ENCODE measurements at places on chromosomes 7 and 10.

- no peak for DNase-seq
Observed at GRCh38 chr10:131204406-131205152, 106.9 kb downstream of the TCERG1L start.

DNA sequence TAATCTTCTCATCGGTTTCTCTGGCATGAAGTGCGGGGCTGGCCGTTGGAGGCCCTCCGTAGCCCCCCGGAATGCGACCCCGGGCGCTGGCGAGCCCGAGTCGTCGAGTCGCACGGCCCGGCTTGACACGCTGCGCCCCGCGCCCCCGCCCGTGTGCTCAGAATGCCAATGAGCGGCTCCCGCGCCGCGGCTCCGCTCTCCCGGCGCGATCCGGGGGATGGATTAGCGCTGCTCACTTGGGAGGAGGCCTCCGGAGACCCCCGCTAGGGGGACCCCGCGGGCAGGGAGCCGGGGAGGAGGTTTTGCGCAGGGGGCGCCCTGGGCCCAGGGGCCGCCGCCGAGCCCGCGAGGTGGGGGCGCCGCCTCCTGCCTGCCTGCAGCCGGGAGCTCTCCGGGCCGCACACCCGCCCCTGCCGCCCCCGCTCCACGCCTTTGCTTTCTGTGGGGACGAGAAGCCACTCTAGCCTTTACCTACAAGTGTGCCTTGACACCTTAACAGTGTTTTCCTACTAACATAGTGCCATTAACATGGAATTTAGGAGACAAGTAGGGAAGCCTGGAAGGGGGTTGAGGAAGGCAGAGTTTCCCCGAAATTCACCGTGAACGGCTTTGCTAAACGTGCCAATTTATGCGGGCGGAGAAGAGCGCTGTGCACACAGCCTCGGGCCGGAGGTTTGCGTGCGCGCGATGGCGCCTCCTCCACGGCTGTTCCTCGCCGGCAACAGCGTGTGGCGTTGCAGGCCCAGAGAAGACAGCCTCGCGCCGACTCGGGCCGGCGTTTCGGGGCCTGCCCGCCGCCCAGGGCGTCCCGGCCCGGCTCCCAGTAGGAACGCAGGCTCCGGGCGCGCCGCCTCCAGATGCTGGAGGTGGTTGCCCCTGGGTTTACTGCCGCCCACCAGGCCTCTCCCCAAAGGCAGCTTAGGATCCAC is 7.1 kb downstream of the SHH start:
- no peak for DNase-seq

- no peak for DNase-seq
Observed at GRCh38 chr7:130941322-130942210, 207.6 kb upstream of the KLF14 start.

DNA sequence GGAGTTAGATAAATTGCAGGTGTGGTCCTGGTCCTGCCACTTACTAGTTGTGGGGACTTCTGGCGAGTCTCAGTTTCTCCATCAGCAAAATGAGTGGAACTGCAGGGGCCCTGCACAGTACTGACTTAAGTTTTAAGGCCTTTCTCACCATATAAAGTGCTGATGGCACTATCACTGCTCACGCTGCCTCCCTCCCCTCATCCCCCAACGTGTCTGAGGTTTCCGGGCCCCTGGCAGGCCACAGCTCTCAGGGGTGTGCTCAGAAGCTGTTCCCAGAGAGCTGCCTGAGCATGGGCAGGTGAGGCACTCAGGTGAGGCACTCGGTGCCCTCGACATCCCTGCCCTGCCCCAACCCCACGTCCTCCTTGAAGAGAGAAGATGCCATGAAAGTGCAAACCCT is 74.2 kb downstream of the VOPP1 start:
- DNase-seq: no peak

GRCh38 chr7:37439653-37440026 is 9.0 kb downstream of the ELMO1 start:
- DNase-seq: no peak

DNA sequence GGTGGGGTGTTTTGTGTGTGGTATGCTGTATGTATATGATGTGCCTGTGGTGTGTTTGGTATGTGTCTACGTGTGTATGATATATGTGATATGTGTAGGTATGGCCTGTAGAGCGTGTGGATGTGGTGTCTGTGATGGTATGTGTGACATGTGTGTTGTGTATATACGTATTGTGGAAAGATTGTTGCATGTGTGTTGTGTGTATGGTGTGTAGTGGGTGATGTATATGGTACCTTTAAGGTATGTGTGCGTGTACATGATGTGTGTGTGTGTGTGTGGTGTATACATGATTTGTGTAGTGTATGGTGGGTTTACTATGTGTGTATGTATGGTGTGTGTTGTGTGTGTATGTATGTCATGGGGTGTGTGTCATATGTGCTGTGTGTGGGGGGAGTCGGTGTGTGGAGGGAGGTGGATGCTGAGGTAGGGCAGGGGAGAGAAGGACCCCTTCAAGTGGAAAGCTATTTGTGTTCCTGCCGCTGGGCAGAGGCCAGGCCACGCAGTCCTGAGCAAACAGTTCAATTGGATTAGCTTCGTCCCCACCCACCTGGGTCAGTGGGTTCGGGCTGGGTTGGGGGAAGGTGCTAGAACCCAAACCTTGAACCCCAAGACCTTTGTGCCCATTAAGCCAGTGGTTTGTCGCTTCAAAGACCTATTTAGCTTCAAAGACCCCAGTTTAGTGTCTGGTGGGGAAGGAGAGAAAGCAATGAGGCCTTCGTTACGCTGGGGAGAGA is 1.9 kb upstream of the TRPV6 start:
- DNase-seq: no peak

GRCh38 chr10:78700413-78700812 is 368.4 kb upstream of the ZMIZ1 start:
- DNase-seq: no peak

- no peak for DNase-seq
Observed at GRCh38 chr7:157668221-157668883, 331.5 kb downstream of the DNAJB6 start.

GRCh38 chr7:111836592-111836991 is 274.3 kb upstream of the IMMP2L start:
- no peak for DNase-seq

DNA sequence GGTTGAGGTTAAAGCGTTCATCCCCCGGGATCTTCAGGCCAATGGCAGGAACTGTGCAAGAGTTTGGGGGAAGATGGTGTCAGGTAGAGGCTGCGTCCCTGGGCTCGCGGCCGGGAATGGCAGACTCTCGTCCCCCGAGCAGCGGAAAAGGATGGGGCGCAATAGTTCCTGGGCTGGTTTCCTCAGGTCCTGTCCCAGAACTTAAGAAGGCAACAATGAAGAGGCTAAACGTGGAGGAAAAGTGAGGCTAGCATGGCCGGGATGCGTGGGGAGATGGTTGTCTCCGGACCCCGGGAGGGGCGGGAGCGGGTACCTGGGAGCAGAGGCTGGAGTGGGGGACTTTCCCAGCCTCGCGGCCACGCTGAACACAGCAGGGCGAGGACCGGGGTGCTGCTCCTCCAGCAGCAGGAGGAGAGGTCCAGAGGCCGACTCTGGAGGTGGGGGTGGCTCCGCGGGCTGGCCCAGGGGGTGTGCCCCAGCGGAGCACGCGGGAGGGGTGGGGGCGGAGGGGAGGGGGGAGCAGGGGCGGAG is 882 bp downstream of the IRF5 start:
- DNase-seq: no peak

GRCh38 chr10:61890881-61891409 is 10.6 kb upstream of the ARID5B start:
- no peak for DNase-seq

DNA sequence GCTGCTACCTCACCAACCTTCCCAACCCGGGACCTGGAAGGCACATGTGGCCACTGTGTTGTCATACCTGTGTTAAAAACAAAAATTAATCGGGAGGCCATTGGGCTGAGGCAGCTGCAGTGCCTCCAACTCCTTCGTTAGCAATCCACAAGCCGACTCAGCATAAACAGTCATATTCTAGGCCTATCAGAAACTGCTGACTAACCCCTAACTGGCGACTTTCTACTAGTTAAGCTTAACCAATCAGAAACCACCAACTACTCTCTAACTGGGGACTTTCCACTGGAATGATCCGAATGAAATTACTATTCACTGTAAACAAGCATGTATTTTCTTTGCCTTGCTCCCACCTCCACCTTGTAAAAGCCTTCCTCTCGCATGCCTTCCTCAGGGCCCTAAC is 14.1 kb upstream of the TMEM72 start:
- DNase-seq: no peak

- no peak for DNase-seq
Observed at GRCh38 chr7:82975811-82976468, 186.7 kb downstream of the PCLO start.

- no peak for DNase-seq
Observed at GRCh38 chr7:158166386-158167340, 421.0 kb downstream of the PTPRN2 start.

- no peak for DNase-seq
Observed at GRCh38 chr10:96890580-96890979, 58.5 kb downstream of the LCOR start.

GRCh38 chr7:16129431-16130110 is 291.8 kb downstream of the CRPPA start:
- DNase-seq: no peak
